ENCODE measurements at places on chromosomes 2 and 18.

DNA sequence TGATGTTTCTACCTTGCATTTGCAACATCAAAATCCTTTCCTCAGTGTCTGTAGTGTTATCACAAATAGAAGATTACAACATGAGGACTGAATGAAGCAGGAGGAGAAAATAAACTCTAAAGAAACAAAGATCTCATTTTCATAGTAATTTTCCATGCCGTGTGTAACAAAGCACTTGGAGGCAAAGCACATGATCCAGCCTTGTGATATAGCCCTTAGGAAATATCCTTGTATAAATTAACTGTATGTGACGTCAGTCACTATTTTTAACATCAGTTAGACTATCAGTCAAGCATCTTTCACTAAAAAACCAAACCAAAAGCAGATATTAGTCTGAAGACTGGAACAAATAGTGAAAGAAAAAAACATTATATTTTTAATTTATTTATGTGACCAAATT lies 492.1 kb upstream of the CNTNAP5 start:
- DNase-seq: no peak

- no peak for DNase-seq
Observed at GRCh38 chr2:142175813-142176338, 45.1 kb upstream of the LRP1B start.

DNA sequence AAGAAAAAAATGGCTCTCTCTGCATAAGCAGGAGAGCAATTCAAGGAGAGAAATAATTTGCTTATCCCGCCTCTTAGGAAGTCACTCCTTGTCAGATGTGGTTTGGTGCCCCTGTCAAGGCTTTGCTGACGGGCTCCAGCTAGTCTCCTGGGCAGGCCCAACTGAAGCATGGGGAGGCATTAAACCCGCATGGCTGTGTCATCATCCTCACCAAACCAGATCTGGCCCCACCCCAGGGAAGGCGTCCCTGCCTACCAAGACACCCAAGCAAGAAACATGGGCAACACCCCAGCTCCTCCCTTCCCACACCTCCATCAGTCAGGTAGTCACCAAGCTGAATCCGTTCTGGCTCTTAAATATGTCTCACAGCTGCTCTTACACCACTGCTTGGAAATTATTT lies 108.0 kb downstream of the SGPP2 start:
- no peak for DNase-seq

DNA sequence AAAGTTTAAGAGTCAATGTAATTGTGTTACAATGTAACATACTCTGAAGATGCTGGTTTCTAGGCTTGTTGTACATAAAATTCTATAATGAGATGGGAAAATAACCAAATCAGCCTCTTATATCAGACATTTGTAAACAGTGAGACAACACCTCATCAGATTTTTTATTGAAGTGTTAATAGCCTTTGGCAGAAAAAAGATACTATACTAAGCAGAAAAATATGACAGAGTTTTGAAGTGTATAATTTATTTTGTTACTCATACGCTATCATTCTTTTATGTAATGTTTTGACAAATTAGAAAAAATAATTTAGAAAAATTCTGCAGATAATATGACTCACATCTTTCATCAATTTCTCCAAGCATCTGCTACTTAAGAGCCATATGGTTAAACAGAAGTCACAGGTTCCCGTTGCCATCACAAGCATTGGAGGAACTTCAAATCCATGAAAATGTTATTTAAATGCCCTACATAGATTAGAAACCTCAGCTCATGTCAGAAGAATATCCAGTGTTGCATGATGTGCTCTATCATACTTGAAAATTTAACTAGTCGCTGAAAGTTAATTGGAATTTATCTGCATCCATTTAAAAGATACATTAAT lies 535.4 kb downstream of the LRP1B start:
- DNase-seq: no peak

GRCh38 chr2:219775506-219775905 lies 148.1 kb downstream of the SLC4A3 start:
- DNase-seq: no peak

DNA sequence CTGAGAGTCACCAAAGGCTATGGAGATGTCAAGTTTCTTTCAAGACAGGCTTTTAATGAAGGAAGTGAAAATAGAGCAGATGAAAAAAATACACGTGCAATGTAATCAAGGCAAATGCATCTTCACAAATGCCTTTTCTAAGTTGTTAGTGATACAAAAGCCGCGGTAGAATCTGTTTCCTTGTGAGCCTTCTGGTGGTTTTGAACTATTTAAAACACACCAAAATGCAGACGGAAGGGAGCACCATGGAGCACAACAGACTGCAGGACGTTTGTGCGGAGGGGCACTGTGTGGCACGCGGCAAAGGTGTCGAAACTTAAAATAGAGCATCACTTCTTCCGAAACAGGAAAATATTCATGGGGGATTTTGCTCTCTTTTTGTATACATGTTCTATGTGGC lies 65.0 kb upstream of the BOD1L2 start:
- no peak for DNase-seq

GRCh38 chr2:208136716-208137094 lies 7.1 kb upstream of the CRYGC start:
- DNase-seq: no peak

GRCh38 chr2:77328134-77328931 lies 193.8 kb downstream of the LRRTM4 start:
- no peak for DNase-seq

- no peak for DNase-seq
Observed at GRCh38 chr2:237474442-237474911, 12.6 kb upstream of the MLPH start.

- DNase-seq: no peak
Observed at GRCh38 chr18:50190236-50190635, 4.7 kb downstream of the MYO5B start.

GRCh38 chr2:218270721-218271486 lies 585 bp downstream of the PNKD start:
- no peak for DNase-seq

- no peak for DNase-seq
Observed at GRCh38 chr2:20146401-20146800, 78.5 kb downstream of the SDC1 start.

DNA sequence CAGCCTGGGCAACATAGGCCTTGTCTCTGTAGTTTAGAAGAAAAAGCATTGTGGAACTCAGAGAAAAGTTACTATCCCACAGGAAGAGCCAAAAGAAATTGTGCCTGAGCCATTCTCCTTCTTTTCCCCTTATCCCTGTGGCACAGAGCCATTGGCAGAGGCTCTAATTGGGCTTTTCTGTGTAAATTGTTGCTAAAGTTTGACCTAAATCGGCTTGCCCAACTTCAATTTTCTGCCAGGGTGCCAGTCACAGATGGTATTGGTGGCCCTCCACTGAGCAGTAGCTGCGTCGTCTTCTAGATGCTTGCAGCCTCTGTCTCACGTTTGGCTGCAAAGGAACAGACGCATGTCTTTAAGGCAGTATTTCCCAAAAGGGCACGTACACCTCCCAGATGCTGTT lies 30.3 kb downstream of the ZNF532 start:
- no peak for DNase-seq

DNA sequence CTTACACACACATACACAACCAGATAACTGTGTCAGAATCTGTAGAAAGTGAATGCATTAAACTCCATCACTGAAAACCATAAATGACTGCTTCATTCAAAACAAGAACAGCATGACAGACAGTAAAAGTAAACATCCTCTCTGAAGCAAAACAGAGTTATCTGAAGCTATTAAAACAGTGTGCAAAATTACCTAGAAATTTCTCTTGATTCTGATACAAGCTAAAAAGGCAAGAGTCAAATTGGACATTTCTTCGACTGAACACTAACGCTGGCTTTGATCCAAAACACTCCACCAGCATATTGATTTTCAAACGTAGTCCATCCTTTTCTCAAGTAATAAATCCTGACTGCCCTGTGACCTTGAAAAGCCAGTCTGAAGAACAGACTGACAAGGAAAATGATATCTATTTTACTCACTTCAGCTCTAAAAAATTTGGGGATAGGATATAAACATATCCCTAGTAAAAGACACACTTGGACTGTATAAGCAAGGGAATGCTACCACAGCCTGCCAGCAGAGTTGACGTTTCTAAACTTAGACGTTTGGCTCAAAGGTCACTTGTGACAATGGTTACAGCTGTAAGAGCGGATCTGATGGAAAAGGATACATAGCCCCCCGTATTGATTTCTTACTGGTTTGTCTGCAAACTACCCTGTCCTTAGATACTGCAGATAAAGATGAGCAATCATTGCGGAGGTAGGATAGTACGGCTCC lies 128.9 kb upstream of the ITGB6 start:
- DNase-seq: no peak
